ENCODE measurements at places on chromosomes 7 and 10.

GRCh38 chr7:115707258-115708012, 323.1 kb downstream of the TFEC start:
- peak; percentile 54 for DNase-seq

GRCh38 chr7:44650242-44650641, 43.8 kb downstream of the OGDH start:
- no peak for DNase-seq

- DNase-seq: no peak
These were observed 46.1 kb downstream of the PAX2 start for GRCh38 chr10:100791369-100792058.

DNA sequence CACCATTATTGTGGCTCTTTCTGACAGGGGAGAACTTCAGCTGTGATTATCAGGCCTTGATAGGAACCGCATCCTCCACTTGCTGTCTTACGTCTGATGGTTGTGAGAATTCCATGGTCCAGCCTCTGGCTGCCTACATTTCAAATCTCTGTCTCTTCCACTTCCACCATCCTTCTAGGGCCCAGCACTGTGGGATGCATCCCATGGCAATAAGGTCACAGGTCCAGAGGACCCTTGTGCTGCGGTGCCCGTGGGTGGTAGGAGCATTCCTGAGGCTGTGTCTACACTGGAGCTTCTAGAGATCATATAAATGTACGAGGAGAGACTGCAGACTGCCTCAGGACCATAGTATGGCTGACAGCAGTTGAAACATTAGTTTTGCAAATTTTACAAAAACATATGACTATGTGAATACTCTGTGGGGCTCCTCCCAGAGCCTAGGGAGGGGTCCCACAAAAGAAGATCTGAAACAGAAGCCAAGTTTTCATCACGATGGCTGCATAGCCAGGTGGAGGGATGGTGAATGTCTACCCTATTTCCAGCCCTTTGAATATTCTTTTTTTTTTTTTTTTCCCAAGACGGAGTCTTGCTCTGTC, 11.8 kb downstream of the CALML3 start:
- no peak for DNase-seq

- no peak for DNase-seq
These were observed 5.1 kb downstream of the SFXN3 start for GRCh38 chr10:101035916-101036702.

DNA sequence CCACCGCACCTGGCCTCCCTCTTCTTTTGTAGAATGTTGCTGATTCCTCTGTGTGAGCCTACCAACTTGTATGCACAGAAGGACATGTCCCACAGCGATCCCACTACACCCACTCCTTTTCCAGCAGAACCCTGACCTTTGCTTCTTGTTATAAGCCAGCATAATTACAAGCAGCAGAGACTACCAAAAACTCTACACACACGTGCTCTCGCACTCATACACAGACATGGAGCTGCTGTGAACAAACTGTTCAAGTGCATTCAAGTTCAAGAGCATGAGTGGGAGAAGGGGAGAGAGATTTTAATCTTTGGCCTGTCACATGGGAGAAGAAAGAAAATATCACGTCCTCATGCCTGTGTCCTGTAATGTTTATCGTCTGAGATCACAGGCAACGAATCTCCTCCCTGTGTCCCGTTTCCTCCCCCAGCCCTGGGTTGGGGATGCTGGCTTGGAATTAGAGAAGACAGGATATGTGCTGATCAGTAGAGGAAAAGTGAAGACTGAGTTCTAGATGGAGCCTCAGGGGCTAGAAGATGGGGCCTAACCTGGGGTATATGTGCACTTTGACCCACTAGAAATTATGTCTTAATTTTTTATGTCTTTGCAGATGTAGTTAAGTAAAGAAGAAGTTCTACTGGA, 79.6 kb downstream of the NHLRC2 start:
- no peak for DNase-seq

DNA sequence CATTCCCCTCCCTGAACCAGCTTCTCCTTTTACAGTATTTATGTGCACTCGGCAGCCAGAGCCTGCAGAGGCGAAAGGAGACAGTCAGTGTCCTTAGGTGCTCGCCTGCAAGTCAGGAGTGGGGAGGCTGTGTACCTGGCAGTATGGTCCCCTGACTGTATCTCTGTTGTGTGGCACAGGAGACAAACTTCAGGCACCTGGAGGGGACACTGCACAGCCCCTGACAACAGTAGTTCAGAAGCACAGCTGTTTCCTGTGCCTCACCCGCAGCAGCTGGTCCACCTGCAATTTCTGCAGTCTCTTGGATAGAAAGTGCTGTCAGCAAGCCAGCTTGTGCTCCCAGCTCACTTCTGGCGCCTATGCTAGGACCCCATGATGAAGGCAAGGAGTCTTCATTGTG, 73.4 kb upstream of the LAMB4 start:
- DNase-seq: no peak

GRCh38 chr10:71868192-71868697, 17.2 kb upstream of the PSAP start:
- DNase-seq: no peak

DNA sequence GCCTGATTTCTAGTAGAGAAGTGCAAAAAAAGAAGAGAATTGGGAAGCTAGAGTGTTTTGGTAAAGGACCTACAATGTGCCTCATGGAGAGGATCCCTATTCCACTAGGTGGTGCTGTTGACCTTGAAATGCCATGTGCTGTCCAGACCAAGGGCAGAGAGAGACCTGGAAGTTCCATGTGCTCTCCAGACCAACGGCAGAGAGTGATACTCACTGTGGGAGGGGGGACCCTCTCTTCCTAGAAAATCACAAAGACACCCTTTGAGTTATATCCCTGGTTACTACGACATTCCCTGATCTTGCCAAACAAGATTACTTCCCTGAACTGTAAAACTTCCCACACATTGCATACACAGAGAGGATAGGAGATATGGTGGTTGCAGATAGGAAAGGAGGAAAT, 212.7 kb upstream of the ZNF804B start:
- DNase-seq: no peak

DNA sequence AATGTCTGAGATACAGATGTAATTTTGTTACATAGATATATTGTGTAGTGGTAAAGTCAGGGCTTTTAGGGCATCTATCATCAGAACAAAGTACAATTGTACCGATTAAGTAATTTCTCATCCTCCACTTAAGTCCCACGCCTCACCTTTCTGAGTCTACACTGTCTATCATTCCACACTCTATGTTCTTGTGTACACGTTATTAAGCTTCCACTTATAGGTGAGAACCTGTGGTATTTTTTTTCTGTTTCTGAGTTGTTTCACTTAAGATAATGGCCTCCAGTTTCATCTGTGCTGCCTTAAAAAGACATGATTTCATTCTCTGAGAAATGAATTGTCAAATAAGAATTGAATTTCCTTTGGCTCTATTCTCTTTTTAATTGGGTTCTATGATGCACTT, 15.5 kb upstream of the OSBPL3 start:
- no peak for DNase-seq

GRCh38 chr10:100872034-100872791, 40.5 kb upstream of the SLF2 start:
- DNase-seq: peak; percentile 48

DNA sequence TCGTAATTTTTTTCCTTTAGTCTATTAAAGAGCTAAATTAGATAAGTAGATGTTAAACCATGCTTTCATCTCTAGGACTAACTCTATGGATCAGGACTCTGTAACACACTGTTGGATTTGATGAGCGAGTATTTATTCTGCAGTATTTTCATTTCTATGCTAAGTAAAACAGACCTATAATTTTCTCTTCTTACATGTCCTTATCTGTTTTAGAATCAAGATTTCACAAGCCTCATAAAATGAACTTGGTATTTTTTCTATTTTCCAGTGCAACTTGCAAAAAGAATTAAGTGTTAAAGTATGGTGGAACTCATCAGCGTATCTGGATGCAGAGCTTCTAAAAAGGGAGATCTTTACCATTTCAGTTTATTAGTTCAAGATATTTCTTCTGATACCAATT, 2.4 kb downstream of the CACUL1 start:
- no peak for DNase-seq

DNA sequence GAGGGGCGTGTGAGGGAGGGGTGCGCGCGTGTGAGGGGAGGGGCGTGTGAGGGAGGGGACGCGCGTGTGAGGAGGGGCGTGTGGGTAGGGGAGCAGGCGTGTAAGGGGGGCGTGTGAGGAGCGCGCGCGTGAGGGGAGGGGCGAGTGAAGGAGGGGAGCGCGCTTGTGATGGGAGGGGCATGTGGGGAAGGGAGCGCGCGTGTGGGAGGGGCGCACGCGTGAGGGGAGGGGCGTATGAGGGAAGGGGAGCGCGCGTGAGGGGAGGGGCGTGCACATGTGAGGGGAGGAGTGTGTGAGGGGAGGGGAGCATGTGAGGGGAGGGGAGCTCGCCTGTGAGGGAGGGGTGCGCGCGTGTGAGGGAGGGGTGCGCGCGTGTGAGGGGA, 19.1 kb downstream of the MXI1 start:
- peak; percentile 64 for DNase-seq

GRCh38 chr7:105840981-105841749, 35.2 kb downstream of the ATXN7L1 start:
- DNase-seq: no peak

DNA sequence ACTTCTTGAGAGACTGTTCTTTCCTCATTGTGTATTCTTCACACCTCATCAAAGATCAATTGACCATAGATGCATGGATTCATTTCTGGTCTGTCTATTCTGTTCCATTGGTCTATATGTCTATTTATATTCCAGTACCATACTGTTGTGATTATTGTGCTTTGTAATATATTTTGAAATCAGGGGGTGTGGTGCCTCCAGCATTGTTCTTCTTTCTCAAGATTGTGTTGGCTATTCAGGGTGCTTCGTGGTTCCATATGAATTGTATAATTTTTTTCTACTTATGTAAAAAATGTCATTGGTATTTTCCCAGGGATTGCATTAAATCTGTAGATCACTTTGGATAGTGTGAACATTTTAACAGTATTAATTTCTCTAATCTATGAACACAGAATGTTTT, 106.5 kb downstream of the EPC1 start:
- DNase-seq: no peak

DNA sequence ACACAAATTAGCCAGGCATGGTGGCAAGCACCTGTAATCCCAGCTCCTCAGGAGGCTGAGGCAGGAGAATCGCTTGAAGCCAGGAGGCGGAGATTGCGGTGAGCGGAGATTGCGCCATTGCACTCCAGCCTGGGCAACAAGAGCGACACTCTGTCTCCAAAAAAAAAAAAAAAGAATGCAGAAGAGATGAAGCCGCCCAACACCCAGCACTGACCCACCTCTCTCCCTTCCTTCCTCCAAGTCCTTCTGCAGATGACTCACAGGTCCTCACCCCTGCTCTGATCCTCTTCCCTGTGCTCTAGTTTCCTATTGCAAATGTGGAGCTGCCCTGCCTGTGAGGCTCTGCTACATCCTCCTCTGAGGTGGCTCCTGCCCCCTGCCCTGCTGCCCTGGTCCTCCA, 22.0 kb upstream of the OPALIN start:
- no peak for DNase-seq

DNA sequence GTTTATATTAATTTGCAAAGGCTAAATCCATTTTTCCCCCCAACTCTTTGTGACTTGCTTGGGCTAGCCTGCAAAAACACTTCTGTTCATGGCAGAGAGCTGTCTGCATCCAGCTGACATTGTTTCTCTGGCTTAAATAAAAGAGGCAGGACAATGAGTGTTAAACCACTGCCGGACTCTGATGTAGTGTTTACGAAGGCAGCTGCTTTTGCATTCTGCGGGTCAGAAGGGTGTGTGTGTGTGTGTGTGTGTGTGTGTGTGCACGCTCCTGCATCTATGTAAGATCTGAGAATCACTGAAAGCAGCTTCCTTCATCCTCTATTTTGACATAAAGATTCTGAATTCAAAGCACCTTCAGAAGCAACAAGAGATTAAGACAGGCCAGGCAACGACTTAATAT, 28.3 kb downstream of the NRP1 start:
- DNase-seq: no peak

GRCh38 chr7:144085978-144086377, at the start of gene OR2A12:
Gene OR2A12 (plus strand): TSS chr7:144086278. CDS start chr7:144095108, 8,830 bp downstream.
- no peak for DNase-seq
